ENCODE measurements at places on chromosomes 3 and 15. TPM values are rescaled to one million over a fixed set of nuclear protein-coding genes. Genes with fewer than 3 reads are reported as not detected.

Gene FAM43A
- 51.4 TPM for total RNA-seq

Gene FAM81A
- total RNA-seq: 7.3 TPM

Gene GOLGA8J
- 0.44 TPM for total RNA-seq

Gene ILDR1
- not detected for total RNA-seq

Gene TMEM212
- total RNA-seq: not detected

DNA sequence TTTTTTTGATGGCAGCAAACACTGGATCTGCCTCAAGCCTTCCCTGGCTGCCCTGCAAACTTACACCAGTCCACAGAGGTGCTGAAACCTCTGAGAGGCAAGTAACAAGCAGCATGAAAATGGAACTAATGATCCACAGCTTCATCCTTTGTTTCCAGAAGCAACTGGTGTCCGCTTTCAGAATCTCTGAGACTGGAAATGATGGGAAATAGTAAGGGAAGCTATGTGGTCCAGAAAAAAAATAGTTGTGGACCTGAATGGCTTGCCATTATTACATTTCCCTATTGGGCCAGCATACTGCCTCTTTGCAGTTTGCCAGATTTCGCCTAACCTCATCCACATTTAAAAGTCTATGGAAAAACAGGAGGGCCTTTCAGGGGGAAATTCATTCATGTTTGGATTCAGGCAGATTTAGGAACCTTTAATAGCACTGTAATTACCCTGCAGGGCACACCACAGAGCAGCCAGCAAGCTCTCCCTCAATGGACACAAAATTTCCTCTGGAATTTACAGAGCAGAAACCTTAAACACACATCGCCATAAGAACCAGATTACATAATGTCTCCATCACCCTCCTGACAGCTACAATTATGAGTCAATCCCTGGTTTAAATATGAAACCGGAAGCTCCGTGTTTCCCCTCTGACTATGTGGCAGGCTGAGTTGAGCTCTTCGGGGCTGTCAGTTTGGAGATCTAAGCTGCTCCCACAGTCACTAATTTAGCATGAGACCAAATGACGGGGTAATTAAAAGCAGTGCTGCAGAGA, 134.4 kb downstream of the TMCO5A start:
- H3K27me3 ChIP-seq: no peaks in the 10 kb centered on the region
- no peak overlapping the region for H3K27ac ChIP-seq
- H3K4me3 ChIP-seq: no peak overlapping the region
- peaks cover 6% of the 10 kb centered on the region for H3K4me1 ChIP-seq
- DNase-seq: no peak
- no peaks in the 10 kb centered on the region for H3K36me3 ChIP-seq

- no peaks in the 10 kb centered on the region for H3K4me1 ChIP-seq
- peaks cover 13% of the 10 kb centered on the region for H3K27me3 ChIP-seq
- H3K36me3 ChIP-seq: no peaks in the 10 kb centered on the region
- no peak for DNase-seq
- no peak overlapping the region for H3K4me3 ChIP-seq
These were observed 65.1 kb upstream of the GUCA1C start for GRCh38 chr3:109018828-109019227.

DNA sequence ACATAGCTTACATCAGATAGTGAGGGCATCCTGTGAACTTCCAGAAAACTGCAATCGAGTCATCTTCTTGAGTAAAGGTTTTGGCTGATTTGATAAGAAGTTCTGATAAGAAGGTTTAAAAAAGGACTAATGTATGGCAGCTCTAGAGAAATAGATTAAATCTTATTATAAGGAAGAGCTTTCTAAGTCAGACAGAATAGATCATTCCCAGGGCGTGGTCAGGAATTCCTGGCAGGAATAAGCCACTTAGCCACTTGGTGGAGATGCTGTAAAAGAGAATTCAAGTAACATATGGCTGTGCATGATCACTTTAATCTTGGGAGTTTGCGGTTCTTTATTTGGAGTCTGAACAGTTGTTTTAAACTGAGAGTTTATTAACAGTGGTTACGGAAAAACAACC, 17.4 kb downstream of the PGBD4 start:
- no peak overlapping the region for H3K27ac ChIP-seq
- H3K27me3 ChIP-seq: no peaks in the 10 kb centered on the region
- no peaks in the 10 kb centered on the region for H3K4me1 ChIP-seq
- no peaks in the 10 kb centered on the region for H3K36me3 ChIP-seq
- no peak for DNase-seq

DNA sequence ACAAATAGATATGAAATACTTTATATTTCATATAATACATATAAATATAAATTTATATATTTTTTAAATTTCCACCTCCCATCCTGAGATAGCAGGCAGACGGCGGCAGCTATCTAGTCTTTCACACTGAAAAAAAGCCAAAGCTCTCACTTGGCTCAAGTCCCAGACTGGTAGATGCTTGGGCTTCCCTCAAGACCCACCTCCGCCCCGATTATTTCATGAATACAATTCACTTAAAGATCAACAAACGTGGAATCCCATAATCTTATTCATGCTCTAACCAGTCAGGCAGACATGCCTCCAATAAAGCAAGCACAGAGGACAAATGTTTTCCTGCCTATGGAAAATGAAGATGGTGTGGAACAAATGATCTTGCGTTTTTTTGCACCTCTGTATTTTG, 275.9 kb upstream of the NR2F2 start:
- H3K4me3 ChIP-seq: no peak overlapping the region
- peaks cover 21% of the 10 kb centered on the region for H3K4me1 ChIP-seq
- no peaks in the 10 kb centered on the region for H3K27me3 ChIP-seq
- no peaks in the 10 kb centered on the region for H3K36me3 ChIP-seq
- DNase-seq: no peak

- H3K27me3 ChIP-seq: no peaks in the 10 kb centered on the region
- no peak overlapping the region for H3K27ac ChIP-seq
- no peak overlapping the region for H3K4me3 ChIP-seq
- no peaks in the 10 kb centered on the region for H3K4me1 ChIP-seq
These were observed 63.9 kb downstream of the MEX3B start for GRCh38 chr15:81981908-81982307.

DNA sequence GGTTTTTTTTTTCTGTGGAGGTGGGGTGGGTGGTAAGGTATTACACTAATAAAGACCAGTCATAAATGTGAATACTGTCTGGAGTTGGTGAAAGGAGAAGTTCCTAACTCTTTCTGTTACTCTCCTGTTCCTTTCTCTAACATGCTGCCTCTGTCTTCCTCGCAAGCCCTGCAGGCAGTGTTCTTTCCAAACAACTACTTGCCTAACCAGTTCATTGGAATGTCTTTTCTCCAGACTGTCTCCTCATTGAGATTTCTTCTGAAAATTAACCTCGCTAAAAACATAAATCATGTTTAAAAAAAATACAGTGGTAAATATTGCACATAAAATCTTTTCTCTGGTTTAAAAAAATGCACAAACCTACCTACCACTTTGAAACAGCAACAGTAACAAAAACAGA, 135.2 kb downstream of the TP63 start:
- no peak overlapping the region for H3K4me3 ChIP-seq
- no peak for DNase-seq
- no peaks in the 10 kb centered on the region for H3K4me1 ChIP-seq
- no peaks in the 10 kb centered on the region for H3K36me3 ChIP-seq

GRCh38 chr15:91620229-91620628, 233.3 kb upstream of the SLCO3A1 start:
- H3K36me3 ChIP-seq: no peaks in the 10 kb centered on the region
- H3K4me3 ChIP-seq: no peak overlapping the region
- H3K27me3 ChIP-seq: no peaks in the 10 kb centered on the region
- DNase-seq: no peak

DNA sequence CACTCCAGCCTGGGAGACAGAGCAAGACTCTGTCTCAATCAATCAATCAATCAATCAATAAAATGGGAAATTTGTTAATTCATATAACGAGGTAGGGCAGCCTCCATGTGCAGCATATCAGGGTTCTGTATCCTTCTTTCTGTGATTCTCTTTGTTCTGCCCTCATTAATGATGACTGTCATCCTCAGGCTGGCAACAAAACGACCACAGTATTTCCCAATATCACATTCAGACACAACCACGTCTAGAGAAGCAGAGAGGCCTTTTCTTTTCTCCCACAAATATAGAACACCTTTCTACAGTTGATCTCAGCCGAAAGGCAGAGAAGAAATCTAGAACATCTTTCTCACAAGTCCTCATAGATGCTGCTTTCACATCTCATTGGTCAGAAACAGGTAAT, 11.2 kb downstream of the CEP19 start:
- H3K27ac ChIP-seq: no peak overlapping the region
- no peaks in the 10 kb centered on the region for H3K27me3 ChIP-seq
- no peaks in the 10 kb centered on the region for H3K4me1 ChIP-seq
- H3K36me3 ChIP-seq: no peaks in the 10 kb centered on the region

DNA sequence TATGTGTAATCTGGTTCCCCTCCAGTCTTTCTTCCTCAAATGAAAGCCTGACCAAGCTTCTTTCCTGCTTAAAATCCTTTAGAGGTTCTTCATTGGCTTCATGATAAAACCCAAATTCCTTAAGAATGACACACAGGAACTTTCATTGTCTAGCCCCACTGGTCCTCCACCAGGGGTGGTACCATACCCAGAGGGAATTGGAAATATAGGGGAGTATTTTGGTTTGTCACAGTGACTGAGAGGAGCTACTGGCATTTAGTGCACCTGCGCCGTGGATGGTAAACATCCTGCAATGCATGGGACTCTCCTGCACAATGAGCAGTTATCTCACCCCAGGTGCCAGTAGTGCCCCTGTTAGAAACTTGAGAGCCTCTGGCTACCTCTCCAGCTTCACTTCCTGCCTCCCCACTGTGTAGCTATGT, 10.8 kb downstream of the ZWILCH start:
- no peak overlapping the region for H3K4me3 ChIP-seq
- H3K36me3 ChIP-seq: peaks cover 11% of the 10 kb centered on the region
- H3K4me1 ChIP-seq: no peaks in the 10 kb centered on the region
- no peak for DNase-seq
- H3K27me3 ChIP-seq: no peaks in the 10 kb centered on the region

All from Panc1 (cell line).